ENCODE measurements at places on chromosomes 2 and 18.

DNA sequence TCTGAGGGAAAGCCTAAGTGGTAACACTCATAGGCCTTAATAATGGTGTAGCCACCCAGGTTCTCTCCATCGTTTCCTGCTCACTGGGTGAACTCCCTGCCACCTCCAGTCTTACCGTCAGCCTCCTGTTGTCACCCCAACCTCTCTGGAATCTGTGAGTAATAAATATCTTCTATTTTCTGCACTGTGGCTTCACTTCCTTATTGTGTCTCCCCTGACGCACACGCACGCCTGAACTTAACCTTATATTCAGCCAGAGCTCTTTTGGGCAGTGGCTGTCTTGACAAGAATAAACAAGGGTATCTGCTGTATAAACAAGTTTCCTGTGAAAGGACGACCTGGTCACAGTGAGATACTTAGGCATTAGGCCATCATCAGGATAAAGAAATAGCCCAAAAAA, 467.2 kb downstream of the SPAG16 start:
- no peak for DNase-seq

GRCh38 chr18:34913837-34914661, 127.2 kb upstream of the MAPRE2 start:
- no peak for DNase-seq

DNA sequence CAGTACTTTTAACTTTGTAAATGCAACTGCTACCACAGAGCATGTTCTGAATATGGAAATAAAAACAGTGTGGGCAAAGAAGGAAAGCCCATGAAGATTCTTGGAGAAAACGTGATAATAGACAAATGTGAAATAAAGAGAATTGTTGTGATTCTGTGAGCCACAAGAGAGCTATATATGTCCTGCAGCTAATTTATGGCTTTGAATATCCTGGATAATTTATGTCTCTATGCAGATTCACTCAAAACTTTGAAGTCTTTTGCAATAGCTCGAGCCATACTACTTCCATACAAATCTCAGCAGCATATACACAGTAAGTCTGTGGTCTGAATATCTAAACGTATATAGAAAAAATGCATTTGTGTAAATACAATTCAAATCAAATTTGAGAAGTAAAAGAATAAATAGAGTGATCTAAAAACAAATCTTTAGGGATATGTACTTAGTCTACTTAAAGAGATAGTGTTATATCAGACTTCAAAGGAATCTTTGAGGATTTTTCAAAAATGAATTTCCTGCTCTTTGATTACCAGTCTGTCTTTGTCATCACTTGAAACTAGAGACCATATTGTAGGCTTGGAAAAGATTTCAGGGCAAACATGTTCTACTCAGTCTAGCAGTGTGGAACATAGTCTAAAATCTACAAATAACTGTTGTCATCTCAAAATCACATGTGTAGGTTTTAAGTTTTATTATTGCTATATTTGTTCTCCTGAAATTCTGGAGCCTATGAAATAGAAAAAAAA, 107.1 kb downstream of the CSRNP3 start:
- no peak for DNase-seq

DNA sequence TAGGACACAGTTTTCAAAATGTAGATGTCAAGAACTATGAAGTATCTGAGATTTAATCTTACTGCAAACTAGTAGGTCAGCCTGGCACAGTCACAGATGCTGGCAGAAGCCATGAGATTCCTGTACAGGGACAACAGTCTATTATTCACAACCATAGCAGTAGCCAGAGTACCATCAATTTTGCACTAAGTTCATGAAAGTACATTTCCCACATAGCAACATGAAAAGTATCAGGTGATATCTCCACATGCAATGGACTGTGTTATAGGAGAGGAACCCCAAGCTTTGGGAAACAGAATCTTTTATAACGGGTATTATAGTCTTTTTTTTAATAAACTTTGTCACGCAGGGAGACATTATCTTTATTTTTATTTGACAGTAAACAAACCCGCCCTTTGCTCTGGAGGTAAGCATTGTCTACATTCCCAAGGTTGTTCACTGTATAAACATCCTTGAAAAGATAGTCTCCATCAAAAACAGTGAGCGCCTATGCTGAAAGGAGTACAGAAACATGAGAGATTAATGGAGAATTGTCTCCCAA, 33.4 kb upstream of the DPP4 start:
- no peak for DNase-seq

DNA sequence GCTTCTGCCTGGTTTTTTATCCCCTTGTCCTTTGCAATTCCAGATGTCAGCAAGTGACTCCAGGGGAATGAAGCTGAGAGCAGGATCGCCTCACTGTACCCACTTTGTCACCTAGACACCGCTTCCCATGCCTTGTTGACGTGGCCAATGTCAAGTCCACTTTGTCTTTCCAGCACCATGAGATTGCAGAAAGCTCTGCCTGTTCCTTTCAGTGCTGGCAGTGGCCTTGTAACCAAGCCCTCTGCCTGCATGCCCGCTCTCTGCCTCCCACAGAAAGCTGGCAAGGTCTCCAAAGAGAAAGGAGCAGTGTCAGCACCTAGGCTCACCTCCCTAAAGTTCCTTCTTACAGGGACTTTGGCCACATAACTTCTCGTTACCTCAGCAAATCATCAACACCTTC, 282.2 kb upstream of the ST6GAL2 start:
- no peak for DNase-seq

GRCh38 chr2:138823666-138824065, 43.5 kb upstream of the NXPH2 start:
- no peak for DNase-seq

GRCh38 chr18:59468821-59469220, 109.8 kb upstream of the LMAN1 start:
- DNase-seq = no peak

GRCh38 chr2:112701052-112701451, 19.8 kb upstream of the NT5DC4 start:
- DNase-seq = no peak

GRCh38 chr2:136404176-136404575, 286.2 kb upstream of the CXCR4 start:
- DNase-seq = no peak
